ENCODE measurements at places on chromosomes 2 and 18.

DNA sequence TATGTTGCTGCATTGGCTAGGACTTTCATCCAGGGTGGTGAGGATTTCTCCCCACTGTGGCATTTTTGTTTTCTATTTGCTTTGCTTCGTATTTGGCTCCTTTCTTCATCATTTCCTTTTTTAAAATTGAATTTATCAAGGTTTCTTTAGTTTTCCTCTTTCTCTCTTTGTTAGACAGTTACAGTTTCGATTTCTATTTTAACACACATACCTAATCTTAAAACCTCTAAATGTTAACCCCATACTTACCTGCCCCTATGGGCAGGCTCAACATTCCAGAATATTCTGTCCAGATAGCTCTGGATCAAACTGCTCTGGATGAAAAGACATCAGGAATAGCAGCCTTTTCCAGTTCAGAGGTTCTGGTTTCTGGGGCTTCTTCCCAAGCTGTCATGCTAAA is 49.2 kb downstream of the DIPK1C start:
- no peak for DNase-seq

- no peak for DNase-seq
These were observed 94.8 kb upstream of the SERTAD2 start for GRCh38 chr2:64748561-64748960.

DNA sequence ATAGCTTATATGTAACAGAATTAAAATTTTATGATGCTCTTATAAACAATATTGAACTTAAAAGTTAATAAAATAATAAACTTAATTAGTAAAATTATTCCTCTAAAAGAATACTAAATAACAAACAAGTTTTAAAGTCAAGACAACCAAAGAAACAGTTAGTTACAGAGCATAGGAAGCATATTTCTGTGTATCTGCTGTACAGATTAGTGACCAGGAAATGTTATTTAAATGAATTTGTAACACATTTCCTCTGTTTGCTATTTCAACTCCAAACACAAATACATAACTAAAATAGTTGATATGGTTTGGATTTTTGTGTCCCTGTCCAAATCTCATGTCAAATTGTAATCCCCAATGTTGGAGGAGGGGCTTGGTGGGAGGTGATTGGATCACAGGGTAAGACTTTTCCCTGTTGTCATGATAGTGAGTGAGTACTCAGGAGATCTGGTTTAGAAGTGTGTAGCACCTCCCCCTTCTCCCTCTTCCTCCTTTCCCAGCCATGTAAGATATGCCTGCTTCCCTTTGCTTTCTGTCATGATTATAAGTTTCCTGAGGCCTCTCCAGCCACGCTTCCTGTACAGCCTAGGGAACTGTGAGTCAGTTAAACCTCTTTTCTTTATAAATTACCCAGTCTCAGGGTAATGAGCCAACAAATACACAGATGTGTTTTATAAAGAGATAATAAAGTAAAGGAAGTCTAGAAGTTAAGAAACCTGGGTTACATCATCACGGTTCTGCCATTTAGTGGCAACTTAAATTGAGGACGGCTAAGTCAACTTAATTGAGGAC is 51.8 kb downstream of the ROCK2 start:
- peak; percentile 31 for DNase-seq

- DNase-seq = no peak
These were observed 273.5 kb downstream of the PTGR3 start for GRCh38 chr18:74935434-74935833.

DNA sequence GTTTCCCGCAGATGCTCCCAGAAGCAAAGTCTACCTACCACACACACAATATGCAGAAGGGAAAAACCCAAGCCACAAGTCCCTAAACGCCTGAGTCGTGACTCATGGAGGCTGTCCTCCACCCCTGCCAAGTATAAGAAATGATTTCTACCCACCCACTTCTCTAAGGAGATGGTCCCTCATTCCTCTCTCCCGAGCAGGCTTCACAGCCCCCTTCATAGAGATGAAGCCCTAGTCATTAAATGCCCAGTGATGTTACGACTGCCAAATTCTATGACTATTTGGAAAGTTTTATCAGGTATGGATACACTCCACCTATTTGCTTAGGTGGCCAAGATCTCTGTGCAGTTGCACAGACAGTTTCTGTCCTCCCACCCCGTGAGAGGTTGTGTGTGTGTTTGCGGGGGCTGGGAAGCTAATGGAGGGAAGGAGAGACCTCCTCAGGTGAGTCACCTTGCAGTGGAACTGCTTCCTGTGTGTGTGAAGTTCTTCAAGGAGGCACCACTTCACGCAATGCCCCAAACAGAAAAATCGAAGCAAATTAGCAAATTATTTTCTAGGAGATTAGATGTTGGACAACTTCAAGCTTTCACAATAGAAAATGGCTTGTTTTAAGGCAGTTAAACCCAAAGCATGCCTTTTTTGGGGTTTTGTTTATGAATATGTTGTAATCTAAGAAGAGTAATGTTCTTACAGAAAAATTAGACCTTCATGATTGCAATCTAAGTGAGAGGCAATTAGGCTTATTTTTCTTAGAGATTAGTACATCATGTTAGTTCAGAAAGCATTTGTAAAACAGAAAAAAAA is 175.2 kb downstream of the TGIF1 start:
- no peak for DNase-seq

DNA sequence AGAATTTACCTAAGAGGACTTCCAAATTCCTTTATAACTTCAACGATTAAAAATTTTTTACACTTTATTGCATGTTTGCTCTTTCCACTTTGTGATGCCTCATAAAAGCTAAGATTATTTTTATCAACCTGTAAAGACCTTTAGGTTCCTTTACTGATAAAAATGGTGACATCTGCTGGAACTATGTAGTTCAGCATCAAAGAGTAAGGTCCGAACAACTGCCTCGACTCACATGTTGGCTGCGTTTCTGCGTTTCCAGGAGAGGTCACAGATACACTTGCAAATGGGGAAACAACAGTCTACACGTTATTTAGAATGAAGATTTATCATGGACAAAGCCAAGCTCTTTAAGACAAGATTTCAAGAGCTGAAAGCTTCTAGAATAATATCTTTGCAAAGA is 18.8 kb upstream of the TMX3 start:
- DNase-seq = no peak

- DNase-seq = peak; percentile 33
These were observed 100.5 kb upstream of the MEIS1 start for GRCh38 chr2:66334237-66335029.

DNA sequence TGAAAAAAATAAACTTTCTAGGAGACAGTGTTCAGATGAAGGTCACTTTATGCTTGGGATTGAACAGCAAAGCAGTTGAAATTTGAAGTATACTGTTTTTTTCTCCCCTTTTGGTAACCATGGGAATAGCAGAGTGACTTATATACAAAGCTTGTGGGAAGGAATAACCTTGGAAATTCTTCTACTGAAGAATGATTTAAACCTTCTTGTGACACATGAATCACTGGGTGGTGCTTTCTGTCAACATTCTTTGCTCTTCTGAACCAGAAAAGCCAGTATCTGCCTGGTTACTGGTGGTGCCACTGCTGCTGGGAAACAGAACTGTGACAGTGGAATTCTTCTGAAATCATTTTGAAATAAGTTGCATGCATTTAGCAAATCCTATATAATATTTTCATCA is 39.4 kb upstream of the RND3 start:
- no peak for DNase-seq

- DNase-seq = no peak
These were observed 36.8 kb upstream of the ACADL start for GRCh38 chr2:210262036-210262435.

DNA sequence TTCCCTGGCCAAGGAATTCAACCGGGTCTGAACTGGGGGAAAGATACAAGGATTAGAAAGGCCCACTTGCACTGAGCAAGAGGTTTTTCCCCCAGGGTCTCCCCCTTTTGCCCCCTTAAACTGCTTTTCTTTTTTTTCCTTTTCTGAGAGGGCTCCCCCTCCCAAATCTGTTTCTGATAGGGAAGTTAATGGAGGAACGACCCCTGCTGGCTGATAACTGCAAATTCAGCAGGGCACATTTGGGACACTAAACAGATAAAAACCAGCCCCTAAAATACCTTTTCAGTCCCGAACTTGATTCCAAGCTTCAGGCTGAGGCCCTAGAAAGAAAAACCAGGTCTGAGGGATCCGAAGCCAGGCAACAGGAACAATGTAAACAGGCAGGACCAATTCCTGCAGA is 1012.4 kb upstream of the CRIM1 start:
- no peak for DNase-seq

DNA sequence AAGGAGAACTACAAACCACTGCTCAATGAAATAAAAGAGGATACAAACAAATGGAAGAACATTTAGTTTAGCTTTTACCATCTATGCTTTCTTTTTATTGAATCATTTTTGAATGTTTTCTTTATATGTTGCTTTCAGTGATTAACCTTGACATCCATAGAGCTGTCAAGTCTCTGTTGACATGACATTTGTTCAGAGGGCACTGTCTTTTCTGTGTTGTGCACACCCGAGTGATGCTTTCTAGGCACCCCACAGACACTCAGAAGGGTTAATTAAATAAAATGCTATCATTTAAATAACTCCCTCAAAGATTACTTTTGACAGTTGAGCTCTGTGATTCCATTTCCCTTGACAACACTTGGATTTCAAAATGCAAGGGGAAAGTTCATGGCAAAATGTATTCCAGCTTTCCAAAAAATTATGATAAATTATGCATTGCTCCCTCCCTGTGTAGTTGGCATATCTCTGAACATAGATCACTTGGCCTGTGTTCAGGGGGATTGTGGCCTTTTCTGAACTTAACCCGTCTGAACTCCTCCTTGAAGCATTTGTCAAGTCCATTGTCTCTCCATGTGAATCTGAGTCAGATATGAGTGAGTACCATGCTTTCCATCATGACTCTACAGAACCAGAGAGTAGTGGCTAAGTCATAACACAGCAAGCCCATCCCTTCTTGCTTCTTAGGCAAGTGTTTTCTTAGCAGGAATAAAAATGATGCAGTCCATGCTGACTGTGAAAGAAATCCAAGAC is 372.6 kb downstream of the RPRM start:
- DNase-seq = no peak

DNA sequence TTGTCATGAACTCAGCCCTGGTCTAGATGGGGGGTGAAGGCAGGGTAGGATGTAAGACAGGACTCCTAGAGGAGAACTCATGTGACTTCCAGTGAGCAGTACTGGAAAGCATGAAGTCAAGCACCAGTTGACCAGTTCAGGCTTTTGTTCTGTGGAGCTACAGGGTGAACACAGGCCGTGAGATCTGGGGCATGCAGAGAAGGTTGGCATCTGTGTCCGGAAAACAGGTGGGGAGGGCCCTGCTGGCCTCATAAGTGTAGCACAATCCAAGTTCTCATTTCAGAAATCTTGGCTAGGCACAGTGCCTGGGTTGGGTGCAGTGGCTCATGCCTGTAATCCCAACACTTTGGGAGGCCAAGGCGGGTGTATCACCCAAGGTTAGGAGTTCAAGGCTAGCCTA is 50.9 kb upstream of the SPATS2L start:
- DNase-seq = no peak

DNA sequence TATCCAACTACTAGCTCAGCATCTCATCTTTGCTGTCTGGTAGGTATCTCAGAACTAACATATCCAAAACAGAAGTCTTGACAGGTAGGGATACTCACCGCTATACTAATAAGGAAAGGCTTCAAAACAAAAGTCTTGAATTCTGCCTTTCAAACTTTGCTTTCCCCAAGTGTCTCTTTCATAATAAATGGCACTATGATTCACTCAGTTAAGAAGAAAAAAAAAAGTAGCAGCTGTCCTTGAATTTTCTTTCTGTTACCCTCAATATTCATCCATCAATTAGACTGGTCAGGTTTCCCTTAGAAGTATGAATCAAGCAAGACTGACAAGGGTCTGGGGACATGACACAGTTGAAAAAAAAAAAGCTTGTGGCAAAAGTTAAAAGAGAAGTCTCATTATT is 175.1 kb downstream of the GULP1 start:
- DNase-seq = no peak

GRCh38 chr2:237236188-237236587 is 150.5 kb downstream of the COPS8 start:
- DNase-seq = no peak

DNA sequence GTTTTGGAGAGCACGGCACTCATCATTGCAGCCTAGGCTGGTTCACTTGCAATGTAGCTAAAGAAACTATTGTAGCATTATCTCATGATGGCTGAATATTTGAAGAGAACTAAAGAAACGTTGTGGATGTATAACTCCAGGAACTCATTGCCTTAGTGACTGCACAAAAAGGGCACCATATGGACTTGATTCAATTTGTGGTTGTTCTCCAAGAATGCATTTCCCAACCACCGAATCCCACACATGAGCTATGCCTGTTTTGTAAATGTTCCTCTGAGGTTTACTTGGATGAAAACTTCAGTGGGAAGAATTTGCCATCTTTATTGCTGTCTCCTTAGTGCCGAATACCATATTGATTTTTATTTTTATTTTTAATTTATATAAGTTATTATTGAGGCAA is 43.5 kb downstream of the DOK6 start:
- DNase-seq = no peak

GRCh38 chr18:59061914-59062642 is 77.6 kb upstream of the SEC11C start:
- DNase-seq = no peak

- DNase-seq = no peak
These were observed 94.0 kb upstream of the GLS start for GRCh38 chr2:190786404-190787166.
